ENCODE measurements at places on chromosomes 5 and 9.

DNA sequence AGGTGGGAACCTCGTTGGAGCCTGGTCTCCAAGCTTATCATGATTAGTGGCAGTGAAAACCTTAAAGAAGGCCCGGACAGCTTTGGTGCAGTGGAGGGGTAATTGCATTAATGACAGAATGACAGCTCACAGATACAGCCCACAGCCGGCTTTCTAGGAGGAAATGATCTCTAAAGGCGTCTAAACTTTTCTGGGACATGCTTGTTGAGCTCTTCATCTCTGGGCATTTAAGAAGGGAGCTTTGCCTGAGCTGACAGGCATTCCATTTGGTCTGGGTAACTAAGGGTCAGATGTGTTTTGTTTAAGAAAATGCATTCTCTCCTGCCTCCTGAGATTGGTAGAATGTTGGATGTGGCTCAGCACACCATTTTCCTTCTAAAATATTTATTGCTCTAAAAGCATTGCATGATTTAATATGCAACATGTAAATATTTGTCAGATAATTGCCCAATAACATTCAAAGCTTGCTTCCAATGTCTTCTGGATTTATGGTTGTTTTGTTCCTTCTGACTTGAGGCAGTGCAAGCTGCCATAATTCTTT, 4.0 kb downstream of the ANKRD33B start:
- no peak for DNase-seq

- peak; percentile 59 for DNase-seq
These were observed 92.1 kb upstream of the PHYKPL start for GRCh38 chr5:178324481-178325310.

- DNase-seq: no peak
These were observed 67.0 kb upstream of the KLF9 start for GRCh38 chr9:70481471-70481870.

DNA sequence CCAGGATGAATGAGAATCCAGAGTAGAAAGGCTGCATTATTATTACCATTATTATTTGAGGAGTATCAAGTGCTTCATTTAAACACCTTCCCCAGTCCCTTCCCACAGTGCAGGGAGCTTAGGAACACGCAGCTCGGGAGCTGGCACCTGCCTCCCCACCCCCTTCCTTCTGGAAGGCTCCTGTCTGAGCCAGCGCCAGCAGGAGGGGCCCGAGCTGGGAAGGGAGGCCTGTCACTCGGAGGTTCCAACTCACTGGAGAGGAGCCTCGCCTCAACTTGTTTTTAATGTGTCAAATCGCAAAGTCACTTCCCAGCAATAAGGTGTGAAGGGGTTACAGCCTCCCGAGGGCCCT, 156.4 kb upstream of the IRX4 start:
- DNase-seq: no peak

GRCh38 chr9:27367175-27367798, 70.3 kb upstream of the EQTN start:
- DNase-seq: no peak

- no peak for DNase-seq
These were observed 158.8 kb downstream of the FGF18 start for GRCh38 chr5:171578049-171578828.

DNA sequence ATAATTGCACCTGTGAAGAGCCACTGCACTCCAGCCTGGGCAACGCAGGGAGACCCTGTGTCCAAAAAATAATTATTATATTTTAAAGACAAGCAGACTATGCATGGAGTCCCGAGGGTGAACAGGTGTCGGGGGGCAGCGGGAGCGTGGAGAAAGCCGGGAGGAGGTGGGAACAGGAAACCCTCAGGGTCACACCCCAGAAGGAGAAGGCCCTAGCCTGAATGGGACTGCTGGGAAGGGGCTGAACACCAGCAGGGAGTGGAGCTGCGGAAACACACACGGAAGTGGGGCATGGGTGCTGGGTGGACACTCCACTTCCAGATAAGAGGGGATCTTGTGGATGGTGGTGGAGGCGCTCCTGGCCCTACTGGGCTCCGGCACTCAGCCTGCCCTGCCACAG, 12.8 kb downstream of the SURF6 start:
- peak; percentile 20 for DNase-seq

DNA sequence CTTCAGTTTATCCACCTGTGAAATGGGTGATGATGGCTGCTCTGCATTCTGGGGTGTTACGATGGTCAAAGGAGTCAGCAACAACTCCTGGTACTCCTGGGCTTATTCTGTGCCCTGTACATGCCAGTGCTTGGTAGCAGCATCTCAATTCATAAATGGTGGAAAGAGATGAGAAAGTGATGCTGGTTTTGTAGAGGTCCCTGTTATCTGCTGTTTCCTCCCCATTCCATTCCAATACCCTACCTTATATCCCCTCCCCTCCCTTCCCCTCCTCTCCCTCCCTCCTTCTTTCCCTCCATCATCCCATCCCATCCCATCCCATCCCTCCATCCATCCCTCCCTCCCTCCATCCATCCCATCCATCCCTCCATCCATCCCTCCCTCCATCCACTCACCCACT, 19.1 kb downstream of the BOD1 start:
- DNase-seq: no peak
